ENCODE measurements at places on chromosomes 4 and X. TPM values are rescaled to one million over a fixed set of nuclear protein-coding genes. Genes with fewer than 3 reads are reported as not detected.

- H3K36me3 ChIP-seq: no peaks in the 10 kb centered on the region
- no peak for DNase-seq
- H3K27ac ChIP-seq: no peak overlapping the region
- H3K27me3 ChIP-seq: no peaks in the 10 kb centered on the region
These were observed 4.2 kb downstream of the MYL5 start for GRCh38 chr4:678331-679103.

DNA sequence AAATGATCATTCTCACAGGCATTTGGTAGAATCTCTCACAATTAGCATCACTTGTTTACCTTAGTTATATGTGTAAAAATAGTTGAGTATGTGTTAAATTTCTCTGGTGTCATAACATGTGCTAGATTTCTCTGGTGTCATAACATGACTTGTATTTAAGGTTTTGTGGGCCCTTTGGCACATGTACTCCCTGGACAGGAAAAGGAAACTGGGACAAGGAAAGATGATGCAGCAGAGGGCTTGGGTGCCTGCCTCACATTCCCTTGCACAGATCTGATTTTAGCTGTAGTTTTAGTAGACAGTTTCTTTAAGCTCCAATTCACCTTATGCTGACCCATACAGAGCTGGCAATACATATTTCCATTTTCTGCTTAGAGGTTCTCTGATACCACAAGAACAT, 726.0 kb downstream of the C4orf33 start:
- no peak overlapping the region for H3K27ac ChIP-seq
- no peaks in the 10 kb centered on the region for H3K27me3 ChIP-seq
- no peak overlapping the region for H3K4me3 ChIP-seq
- no peaks in the 10 kb centered on the region for H3K4me1 ChIP-seq
- H3K36me3 ChIP-seq: no peaks in the 10 kb centered on the region

The MOSPD2 gene
- 20.9 TPM for total RNA-seq

The USP17L28 gene
- total RNA-seq: not detected

The ETDB gene
- not detected for total RNA-seq

The MAGEA1 gene
- total RNA-seq: not detected
